Hepatocyte (in vitro differentiated cells): ENCODE measurements at places on chromosomes 1 and 21. TPM values are rescaled to one million over a fixed set of nuclear protein-coding genes. Genes with fewer than 3 reads are reported as not detected.

- no peak for DNase-seq
Measured at GRCh38 chr1:202572867-202573266, 137.4 kb downstream of the SYT2 start.

Gene AADACL4
- polyA plus RNA-seq: not detected in 2 replicates

DNA sequence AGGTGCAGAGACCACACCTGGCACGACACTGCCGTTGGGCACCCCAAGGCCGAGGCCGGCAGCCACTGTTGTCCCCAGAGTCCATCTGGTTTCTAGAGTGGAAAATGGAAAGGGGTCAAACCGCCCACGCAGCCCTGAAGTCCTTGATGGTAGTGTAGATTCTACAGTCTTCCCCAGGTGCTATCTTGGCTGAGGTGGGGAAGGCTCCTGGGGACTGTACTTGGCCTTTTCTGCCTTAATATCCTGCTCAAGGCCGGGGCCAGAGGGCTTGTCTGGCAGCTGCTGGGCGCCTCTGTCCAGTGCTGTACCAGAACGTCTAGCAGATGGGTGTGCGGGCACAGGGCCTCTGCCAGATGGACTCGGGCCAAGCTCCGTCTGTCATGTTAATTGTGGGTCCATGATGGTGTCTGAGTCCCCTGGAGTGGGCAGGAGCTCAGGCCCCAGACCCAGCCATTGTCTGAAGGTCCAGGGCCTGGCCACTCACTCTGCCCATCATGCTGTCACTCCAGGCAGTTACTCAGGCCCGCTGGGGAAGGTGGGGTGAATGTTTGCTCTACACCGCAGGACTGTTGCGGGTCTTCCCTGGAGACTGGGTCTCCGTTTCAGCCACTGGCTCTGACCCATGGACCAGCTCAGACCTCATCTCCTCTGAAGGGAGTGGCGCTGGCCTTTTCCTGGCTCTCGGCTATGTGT is 161.9 kb upstream of the COL6A1 start:
- DNase-seq: peak; percentile 6

- DNase-seq: no peak
Measured at GRCh38 chr1:59706303-59706599, 108.5 kb upstream of the HOOK1 start.

DNA sequence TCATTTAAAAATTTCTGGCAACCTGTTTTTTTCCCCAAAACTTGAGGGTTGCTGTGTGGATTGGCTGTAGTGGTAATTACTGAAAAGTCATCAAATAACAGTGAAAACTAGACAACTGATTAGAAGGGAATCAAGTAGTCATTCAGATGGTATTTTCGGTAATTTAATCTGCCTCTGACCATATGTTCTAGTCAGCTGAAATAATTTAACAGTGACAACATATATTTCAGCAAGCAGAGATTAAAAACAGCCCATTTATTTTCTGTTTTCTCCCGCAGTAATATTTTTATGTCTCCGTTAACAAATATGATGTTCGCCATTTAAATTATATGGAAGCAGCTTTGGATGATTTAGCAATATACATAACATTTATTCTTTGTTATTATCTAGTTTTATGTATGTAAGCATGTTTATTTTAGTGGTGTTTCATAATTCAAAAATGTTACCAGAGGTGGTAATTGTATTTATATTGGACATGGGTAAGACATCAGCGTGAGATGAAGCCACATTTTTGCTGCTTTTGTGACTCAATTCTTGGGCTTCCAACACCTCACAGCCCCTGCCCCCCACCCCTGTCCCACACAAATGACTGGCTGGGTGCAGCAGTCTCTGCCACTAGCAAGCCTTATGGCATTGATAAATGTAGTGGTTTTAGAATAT is 104.4 kb downstream of the GALNT2 start:
- DNase-seq: no peak

Gene CCDC24
- 23.7 and 27.7 TPM in 2 replicates for polyA plus RNA-seq

DNA sequence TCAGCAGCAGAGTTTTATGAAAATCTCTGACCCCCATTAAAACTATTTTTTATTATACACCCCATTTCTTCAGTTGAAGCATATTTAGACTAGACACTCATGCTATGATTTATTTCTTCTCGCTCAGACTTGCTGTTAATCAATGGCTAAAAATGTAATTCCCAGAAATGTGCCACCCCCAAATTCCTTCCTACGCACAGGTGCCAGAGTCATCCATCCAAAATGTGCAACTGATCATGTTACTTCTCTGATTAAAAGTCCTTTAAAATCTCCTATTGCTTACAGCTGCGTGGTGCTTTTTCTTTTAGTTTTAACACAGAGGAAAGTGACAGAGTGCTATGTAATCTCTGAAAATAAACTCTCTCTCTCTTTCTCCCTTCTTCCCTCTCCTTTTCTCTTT is 954.4 kb downstream of the NCAM2 start:
- DNase-seq: no peak

Gene RYR2
- 0.33 and 0.95 TPM in 2 replicates for polyA plus RNA-seq

Gene F3
- polyA plus RNA-seq: 390 and 412 TPM in 2 replicates

DNA sequence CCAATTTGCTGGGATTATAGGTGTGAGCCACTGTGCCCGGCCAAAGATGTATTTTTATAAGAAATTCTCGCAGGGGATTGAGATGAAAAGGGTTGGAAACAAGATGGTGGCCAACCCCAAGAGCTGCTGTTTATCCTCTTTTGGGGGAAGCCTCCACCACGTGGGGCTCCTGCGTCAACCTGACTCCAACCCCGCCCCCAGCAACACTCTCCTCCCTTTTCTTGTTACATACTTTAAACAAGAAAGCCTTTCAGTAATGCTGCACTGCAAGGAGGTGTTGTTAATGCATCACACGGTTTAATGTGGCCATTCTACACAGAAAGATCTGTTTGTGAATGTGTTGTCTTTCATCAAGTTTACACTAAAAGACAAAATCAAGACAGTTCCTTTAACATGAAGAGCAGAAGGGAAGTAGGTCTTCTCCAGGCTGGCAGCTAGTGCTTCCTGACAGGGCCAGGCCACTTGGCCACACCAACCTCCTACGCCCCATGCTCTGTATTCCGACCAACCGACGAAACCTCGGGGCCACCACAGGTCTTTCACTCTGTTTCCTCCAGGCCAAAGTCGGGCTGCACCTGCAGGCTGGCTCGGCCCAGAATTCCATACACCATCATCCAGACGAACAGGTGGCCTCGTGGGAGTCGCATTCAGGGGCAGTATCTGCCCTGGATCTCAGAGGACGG is 25.9 kb downstream of the C2CD2 start:
- no peak for DNase-seq
